ENCODE measurements at places on chromosomes 1 and 21.

DNA sequence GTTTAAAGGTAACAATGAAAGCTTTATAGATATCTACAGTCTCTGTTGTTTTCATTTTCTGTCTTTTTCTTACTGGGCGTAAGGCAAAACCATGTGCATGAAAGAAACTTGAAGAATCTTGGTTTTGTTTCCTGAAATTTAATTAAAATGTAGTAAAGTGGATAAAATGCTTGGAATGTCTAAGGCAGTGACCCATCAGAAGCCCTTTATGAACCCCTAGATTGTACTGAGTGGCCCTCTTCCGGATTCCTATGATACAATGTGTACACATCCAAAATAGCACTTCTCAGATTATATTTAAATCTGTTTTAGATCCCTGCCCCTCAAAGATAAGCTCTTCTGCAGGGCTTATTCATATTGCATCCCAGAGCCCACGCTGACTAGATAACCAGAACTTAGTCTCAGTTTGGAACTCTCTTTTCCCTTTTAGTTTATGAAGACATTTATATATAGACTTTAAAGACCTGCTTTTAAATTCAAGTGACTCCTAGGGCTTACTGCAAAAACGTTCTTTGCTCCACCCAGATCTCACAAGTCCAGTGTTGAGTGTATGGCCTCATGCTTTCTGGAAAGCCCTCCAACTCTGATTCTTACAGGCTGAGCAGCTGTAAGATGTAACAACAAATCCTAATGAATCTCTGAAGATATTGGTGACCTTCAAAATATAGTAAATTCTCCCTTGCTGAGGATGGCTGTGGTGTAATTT lies 142.9 kb downstream of the LRRC7 start:
- ATAC-seq: no peak

DNA sequence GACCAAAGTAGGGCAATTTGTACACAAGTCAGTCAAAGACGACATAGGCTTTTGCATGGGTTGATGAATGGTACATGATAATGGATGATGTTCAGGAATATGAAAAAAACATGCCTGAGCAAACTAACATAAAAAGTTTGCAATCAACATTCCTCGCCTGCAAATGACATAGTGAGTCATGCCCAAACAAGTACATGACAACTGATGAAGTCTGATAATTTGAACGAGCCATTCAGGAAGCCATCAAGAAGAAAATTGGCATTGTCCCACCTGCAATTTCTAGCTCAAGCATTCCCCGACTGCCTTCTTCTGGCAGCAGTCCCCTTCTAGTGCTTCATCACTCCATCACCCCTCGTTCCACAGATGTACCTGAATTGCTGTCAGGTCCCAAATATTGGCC lies 118.4 kb upstream of the NR5A2 start:
- no peak for ATAC-seq

DNA sequence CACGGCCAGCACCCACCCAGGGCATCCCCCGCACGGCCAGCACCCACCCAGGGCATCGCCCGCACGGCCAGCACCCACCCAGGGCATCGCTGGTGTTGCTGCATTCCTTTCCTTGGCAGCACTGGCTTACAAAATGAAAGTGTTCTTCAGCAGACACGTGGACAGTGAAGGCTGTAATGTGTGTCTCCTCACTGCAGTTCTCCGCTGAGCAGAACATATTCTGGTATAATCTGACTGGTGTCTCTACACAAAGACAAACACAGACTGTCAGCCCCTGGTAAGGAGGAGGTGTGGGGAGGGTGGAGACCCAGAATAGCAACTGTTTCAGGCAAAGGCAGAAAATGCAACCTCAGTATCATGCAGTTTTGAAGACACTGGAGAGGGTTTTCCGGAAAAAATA lies 7.3 kb downstream of the LYPD8 start:
- no peak for ATAC-seq

GRCh38 chr21:17506951-17507350 lies 5.9 kb upstream of the CXADR start:
- ATAC-seq: no peak

DNA sequence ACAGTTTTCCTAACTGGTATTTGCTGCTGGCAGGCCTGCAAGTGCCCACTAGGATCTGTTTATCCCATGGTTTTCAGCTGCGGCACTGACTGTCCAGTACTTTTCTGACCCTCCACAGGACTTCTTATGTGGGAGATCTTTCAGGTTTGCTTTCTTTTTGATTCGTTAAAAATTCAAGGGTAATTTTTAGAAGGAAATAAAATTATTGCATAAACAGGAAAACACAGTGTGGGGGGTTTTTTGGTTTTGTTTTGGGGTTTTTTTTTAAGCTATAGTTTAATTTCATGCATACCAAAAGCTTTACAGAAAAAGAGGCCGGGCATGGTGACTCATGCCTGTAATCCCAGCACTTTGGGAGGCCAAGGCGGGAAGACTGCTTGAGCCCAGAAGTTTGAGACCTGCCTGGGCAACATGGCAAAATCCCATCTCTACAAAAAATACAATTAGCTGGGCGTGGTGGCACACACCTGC lies 3.6 kb downstream of the NIBAN1 start:
- no peak for ATAC-seq
